Fibroblast of skin of left quadriceps (primary cell): ENCODE measurements at places on chromosomes 3 and 15.
A peak's percentile ranks its signal among the peaks of the same experiment; 100 is the strongest.

DNA sequence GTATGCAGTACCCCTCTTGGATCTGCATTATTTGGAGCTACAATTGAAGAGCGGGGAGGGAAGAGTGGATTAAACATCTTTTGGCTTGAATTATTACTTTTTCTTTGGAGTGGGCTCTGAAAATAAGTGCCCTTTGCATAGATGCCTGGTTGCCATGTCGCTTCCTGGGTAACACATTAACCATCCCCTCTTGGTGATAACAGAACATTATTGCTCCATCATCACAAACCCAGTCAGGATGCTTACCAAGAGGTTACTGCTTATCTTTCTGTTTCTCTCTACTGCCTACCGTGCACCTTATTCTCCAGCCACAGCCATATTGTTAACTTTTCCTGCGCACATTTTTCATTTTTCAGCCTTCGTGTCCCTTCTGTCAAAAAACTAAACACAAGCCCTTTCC is 42.7 kb upstream of the CLRN1 start:
- no peak for DNase-seq

DNA sequence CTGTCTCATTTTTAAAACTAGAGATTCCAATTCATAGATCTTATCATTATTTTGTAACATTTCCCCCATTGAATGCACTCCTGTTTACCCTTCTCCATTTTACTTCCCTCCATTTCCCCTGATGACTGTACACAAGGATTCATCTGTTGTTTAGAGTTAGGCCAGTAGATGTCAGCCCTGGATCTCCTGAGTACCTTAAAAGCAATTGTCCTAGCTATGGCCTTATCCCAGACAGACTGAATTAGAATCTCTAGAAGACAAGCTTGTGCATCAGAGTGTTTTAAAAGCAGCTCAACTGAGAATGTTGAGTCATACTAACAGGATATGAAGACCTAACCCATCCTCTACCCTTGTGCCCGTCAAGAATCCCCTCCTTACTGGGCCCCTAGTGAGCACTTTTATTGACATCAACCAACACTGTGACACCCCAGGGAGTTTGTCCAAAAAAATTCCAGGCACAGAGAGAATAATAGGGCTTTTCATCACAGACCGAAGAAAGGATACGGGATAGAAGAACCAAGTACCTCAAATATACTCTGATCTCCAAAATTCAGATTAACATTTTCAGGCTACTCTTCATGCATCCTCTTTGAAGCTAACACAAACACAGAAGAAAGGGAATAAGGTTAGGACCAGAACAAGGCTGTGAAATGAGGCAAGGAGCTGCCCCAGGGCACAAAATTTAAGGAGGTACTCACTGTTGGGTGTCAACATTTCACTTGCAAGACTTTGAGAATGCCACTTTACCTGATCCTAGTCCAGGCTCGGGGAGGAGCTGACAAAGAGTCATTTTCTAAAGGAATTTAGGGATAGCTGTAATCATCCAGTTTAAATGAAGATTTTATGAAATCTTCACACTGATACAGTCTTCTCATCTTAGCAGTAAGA is 17.1 kb downstream of the ZBED2 start:
- DNase-seq = peak; percentile 67

DNA sequence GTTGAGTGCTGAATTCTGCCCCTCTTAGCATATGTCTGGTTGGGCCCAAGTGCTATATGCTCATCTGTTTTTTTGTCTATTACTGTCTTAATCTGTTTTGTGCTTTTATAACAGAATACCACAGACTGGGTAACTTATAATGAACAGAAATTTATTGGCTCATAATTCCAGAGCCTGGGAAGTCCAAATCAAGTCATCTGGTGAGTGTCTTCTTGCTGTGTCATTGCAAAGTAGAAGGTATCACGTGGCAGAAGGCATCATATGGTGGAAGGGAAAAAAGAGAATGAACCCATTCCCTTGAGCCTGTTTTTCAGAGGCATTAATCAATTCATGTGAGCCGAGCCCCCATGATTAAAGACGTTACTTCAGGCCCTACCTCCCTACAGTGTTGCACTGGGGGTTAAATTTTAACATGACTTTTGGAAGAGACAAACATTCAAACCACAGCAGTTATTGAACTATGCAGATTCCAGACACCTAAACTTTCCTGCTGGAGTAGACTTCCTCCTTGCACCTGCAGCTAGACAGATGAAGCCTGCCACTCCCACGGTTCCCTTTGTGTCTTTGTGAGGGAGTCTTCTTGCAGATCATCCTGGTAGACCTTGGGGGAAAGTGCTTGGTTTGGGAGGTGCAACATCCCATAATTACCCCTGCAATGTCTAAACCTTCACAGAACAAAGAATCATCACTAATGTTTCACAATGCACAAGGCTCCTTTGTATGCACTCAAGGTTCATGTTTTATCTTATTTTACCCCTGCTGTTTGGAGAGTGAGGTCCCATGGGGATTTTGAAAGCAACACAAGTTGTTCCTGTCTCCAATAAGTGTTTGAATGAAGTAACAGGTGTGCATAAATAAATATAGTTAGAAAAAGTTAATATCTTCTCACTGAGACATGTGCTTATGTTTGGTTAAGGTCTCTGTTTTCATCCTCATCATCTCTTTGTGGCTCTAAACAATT is 64.7 kb upstream of the XCR1 start:
- DNase-seq = no peak

- DNase-seq = no peak
Measured at GRCh38 chr15:85415783-85416182, 35.4 kb downstream of the AKAP13 start.

DNA sequence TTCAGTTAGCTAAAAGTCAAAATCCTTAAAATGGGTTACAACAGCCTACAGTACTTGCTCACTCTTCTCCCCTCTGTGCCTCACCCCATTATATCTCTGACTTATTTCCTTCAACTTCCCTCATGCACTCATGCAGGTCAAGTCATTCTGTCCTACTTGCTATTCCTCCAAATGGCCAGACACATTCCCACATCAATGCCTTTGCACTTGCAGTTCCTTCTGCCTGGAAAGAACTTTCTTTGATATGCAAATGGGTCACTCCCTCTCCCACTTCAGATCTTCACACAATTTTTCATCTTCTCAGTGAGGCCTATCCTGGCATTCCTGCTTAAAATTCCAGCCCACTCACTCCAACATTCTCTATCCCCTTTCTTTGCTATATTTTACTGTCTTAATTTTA is 547.2 kb upstream of the TGFBR2 start:
- DNase-seq = no peak

GRCh38 chr3:171327441-171328174 is 132.6 kb downstream of the TNIK start:
- DNase-seq = no peak

GRCh38 chr3:122092460-122093165 is 37.5 kb downstream of the CD86 start:
- no peak for DNase-seq

DNA sequence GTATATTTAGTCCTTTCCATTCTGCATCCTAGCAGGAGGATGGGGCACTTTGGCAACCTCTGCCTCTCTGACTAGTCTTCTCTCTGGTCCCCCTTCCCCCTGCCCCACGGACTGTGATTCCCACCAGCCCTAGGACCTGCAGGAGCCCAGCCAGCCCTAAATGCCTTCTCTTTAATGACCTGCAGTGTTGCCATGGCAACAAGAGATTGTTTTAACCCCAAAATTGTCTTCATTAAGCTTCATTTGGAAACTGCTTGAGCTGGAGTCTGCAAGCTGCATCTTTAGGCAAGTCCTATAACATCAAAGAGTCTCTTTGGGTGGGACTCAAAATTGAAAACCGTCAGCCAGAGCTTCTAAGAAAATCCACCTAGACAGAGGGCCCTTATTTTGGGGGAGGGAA is 59.7 kb upstream of the ANKRD34C start:
- no peak for DNase-seq

DNA sequence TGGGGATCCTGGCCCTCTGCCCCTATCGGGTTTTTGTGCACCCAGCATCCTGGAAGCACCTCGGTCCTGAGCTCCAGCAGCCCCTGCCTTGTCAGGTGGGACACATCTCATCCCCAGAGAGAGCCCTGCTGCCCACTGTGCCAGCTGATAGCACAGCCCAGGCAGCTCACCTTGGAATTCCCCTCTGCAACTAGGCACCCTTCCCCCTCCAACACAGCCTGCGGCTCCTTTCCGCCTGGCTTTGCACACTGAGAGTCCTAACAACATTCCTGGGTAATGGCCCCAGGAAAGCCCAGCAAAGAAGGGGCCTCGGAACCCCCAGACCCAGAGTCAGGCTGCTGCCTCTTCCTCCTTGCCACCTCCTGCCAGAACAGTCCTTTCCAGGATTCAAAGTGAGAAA is 5.9 kb downstream of the HCN4 start:
- no peak for DNase-seq

DNA sequence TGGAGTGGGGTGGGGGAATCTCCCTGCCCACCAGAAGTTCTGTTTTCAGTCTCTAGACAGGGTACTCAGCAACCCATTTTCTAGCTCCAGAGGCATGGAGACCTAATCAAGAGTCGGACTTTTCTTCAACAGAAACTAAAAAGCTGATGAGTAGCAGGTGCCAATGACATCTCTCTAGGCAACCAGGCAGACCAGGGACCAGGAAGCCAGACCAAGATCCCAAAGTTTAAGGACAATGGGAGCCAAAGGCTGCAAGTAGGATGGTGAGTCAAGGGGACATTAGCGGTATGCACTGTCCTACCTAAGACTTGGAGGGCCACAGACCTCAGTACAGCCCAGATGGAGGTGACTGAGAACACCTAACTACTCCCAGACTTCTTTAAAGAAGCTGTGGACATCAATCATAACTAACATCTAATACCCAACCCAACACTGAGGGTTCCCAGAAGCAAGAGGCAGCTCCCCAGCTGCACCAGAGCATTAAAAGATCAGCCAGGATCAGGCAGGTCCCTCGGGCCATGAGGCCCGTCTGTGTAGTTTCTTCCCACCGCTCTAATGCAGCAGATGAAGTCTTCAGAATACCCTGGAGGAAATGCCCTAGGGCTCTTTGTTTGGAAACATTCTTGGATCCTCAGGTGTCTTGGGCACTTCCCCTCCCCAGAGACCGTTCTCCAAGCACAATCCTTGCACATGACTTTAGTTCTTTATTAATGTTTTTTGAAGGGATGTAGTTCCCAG is 979 bp downstream of the CCDC71 start:
- no peak for DNase-seq

- no peak for DNase-seq
Measured at GRCh38 chr3:26004172-26004571, 214.3 kb downstream of the OXSM start.

- peak; percentile 91 for DNase-seq
Measured at GRCh38 chr3:177905173-177906125, 630.8 kb upstream of the KCNMB2 start.

GRCh38 chr15:31498756-31499155 is 172.1 kb downstream of the KLF13 start:
- DNase-seq = no peak

DNA sequence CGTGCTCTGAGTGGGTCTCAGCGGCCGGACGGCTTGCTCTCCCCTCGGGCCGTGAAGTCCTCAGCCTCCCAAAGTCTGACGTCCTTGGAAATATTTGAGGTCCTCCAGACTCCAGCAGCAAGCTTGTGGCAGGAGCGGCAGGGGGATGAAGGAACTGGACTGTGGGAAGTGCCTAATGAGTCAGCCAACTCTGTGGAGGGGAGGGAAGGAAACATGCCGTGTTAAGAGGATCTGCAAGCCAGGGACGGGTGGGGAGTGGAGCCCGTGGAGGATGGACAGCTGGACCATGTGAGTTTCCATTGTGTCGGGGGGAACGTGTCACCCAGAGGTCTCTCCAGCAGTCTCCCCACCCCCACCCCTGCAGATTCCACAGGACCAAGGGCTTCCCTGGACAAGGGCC is 39.4 kb upstream of the IDH2 start:
- DNase-seq = no peak

DNA sequence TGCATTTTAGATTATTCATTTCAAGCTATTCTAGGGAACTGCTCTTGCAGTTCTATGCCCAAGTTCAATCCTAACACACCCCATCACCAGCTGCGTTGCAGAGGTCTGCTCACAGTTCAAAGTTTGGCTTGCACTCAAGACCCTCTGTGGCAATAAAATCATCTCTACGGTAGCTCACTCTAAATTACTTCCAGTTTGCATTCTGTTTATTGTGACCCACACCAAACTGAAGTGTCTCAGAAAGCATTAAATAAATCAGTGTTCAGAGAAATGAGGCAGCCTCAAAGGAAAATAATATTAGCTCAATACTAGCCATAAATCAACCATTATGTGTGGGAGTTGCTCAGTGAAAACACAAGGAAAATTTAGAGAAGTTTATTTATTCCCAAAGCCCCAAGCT is 250.3 kb downstream of the MAGI1 start:
- no peak for DNase-seq

GRCh38 chr15:85541744-85542143 is 161.3 kb downstream of the AKAP13 start:
- DNase-seq = no peak

DNA sequence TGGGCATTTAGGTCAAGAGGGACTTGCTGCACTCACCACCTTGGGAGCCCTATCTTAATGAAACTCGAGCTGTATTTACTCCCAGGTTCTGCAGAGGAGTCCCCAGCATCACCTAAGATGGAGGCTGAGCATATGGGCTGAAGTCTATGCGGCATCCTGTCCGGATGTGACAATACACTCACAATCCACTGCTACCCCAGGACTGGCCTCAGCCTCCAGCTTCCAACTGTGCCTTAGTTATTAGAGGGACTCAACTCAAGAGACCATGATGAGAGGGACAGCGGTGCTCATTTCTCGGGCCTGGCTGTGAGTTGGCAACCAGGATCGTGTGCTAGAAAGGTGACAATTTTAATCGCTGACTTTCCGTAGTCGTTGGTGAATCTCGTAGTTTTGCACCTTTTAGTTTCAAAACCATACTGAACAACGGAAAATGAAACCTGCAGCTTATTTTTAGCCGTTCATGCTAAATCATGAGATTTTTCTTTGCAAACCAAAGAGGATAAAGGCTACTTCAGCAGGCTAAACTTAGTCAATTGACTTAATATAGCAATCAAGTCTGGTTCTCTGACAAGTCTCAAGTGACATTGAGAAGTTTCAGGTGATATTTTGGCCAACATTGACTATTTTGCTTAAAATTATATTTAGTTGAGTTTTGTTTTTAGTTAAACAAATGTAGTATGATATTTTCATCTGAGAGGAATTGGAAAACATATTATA is 11.1 kb downstream of the ZBTB38 start:
- no peak for DNase-seq

DNA sequence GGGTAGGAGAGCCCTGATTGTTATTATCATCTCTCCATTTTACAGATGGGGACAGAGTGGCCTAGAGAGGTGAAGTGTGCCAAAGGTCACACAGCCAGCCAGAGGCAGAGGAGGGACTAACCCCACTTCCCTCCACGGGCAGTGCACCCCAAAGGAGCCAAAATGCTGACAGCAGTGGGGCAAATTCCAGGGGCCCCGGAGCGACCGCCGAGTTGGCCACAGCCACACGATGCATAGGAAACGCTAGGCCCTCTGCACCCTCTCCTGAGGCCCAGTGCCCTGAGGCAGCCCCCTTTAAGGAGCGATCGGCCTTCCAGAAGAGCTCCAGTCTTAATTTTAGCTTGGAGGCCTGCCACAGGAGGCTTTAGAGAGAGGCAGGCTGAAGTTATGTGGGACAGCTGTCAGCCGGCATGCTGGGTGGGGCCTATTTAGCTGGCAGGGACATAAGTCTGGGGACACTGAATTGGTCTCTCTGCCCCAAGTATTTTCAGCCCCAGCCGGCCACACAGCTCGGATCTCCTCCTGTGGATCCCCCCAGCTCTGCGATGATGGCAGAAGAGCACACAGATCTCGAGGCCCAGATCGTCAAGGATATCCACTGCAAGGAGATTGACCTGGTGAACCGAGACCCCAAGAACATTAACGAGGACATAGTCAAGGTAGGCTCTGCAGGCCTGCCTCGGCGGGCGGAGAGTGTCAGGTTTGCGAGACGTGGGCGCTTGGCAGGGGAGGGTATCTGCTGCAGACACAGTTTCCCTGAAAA is at the start of gene CAV3:
TSS of gene CAV3 (plus strand) at position 471 of the 763 bp plus-strand sequence. CDS start at position 546, 75 bp downstream.
- no peak for DNase-seq

- DNase-seq = no peak
Measured at GRCh38 chr15:98720577-98721565, 72.5 kb downstream of the IGF1R start.
